Gastroesophageal sphincter (tissue), 4 donors: ENCODE measurements at places on chromosomes 7 and 10.

DNA sequence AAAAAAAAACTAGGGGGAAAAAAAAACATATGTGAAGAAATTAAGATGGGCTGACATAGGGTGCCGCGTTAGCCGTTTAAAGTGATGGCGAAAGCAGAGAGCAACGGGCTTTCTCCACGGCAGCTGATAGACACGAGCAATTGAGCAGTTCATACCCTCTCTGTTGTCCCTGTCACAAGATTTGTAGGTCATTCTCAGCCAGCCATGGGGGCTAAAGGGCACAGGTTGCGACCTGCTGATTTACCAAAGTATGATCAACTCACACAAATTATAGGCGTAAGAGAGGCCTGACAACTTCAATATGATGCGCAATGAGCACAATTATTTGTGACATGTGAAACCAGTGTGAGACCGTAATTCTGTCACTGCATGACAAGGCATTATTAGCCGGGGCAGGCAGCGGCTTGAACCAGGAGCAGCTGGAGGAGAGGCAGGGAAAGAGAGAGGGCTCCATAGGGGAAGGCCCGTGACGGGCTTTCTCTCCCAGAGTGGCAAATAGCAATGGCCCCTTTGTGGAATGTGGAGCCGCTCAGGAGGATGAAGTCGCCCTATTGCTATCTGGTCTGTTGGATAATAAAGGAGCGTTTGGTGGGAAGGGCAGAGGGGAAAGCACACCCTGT, 195.1 kb upstream of the HABP2 start:
- ATAC-seq, result no peak

DNA sequence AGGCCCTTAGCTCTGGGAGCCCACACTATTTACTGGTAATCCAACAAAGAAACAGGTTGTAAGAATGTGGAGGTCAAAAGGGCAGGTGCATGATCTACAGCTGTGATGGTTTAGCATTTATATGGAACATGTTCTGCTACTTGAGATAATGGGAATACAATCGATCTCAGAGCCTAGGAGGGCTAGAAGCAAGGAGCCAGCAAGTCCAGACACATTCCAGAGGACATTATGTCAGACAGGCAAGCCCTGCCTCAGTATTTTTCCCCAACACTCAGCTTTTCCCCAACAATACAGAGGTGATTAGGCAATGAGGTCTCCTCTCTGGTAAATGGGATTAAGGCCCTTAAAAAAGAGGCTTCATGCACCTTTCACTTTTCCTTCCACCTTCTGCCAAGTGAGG, 21.4 kb upstream of the GNAT3 start:
- ATAC-seq, result no peak

DNA sequence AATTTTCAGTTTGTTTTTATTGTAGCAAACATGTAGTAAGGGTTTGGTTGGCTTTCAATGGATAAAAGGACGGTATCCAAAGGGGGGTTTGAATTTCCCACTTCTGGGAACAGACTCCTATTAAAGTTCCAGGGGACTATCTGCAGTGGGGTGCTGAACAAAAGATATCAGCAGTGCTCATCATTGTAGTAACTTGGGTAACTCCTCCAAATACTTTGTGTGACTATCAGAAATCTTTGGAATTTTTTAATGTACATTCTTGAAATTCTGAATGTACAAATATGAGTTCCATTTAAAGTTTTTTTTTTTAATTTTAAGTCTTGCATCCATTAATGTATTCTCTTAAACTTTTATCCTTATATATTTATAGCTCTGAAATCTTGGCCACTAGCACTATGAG, 42.1 kb downstream of the CYP51A1 start:
- ATAC-seq, result no peak

- ATAC-seq, result no peak
Measured at GRCh38 chr10:77498829-77499228, 138.8 kb downstream of the KCNMA1 start.

DNA sequence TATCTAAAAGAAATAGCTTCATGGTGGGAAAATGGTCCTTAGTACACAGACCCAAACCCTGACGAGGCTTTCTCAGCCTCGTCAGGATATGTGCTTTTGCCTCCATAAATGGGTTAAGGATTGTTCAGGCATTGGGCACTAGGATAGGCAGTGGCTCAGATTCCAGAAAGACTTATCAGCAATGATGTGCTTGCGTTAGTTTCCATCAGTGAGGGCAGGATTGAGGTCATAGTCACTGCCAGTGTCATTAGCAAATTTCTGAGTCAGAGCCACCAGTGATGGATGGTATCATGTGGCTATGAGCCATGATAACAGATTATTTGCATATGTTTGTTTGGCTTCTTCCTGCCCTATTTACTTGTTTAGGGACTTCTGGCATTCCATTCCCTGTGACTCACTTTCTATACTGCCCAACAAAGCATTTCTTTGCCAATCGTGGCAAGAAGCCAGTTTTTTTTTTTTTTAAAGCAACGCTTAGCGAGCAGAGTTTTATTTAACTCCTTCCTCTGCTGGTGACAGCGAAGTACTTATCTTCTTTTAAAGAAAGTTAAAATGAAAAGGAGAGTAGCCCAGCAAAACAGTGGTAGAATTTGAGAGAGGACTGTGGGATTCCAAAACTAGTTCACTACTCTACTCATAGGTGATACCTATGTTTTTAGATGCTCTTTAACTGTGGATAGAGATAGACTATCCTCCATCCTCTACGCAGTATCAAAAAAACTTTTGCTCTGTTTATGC, 44.4 kb downstream of the MYPN start:
- ATAC-seq, result peak; percentile 76
